IMR-90 (cell line): ENCODE measurements at places on chromosomes 5 and 9.

DNA sequence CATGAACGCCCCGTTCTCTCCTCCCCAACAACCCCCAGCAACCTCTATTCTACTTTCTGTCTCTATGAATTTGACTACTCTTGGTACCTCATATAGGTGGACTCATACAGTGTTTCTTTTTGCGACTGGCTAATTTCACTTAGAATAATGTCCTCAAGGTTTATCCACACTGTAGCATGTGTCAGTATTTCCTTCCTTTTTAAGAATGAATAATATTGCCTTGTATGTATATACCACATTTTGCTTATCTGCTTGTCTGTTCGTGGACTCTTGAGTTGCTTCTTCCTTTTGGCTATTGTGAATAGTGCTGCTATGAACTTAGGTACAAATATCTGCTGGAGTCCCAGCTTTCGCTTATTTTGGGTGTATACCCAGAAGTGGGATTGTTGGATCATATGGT, 42.7 kb downstream of the IQGAP2 start:
- H3K36me3 ChIP-seq: no peaks in the 10 kb centered on the region
- DNase-seq: no peak
- no peak overlapping the region for H3K4me3 ChIP-seq
- H3K27me3 ChIP-seq: peaks cover 4% of the 10 kb centered on the region
- H3K4me1 ChIP-seq: no peaks in the 10 kb centered on the region
- no peak overlapping the region for H3K27ac ChIP-seq

GRCh38 chr9:124215368-124215910, 42.3 kb upstream of the NEK6 start:
- H3K27ac ChIP-seq: no peak overlapping the region
- H3K27me3 ChIP-seq: no peaks in the 10 kb centered on the region
- H3K4me1 ChIP-seq: peaks cover 11% of the 10 kb centered on the region
- DNase-seq: no peak

- DNase-seq: no peak
- H3K4me3 ChIP-seq: no peak overlapping the region
- H3K4me1 ChIP-seq: no peaks in the 10 kb centered on the region
- H3K27me3 ChIP-seq: no peaks in the 10 kb centered on the region
- no peak overlapping the region for H3K27ac ChIP-seq
Observed at GRCh38 chr9:82382887-82383616, 394.5 kb downstream of the SPATA31D1 start.

DNA sequence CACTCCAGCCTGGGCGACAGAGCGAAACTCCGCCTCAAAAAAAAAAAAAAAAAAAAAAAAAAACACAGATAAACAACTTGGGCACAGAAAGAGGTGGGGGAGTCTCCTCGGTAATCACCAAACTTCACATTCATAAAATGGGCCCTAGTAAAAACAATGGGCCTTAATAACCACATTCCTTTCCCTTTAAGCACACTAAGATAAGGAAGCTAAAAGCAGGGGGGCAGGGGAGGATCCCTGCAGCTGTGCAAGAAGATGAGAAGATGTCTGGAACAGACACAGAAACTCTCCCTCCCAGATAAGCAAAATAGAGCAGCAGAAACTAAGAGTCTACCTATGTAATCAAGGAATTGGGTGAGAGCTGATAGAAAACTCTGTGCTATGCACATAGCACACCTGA, 111.2 kb upstream of the FAM174A start:
- peak; percentile 2 for DNase-seq
- no peaks in the 10 kb centered on the region for H3K27me3 ChIP-seq
- no peaks in the 10 kb centered on the region for H3K36me3 ChIP-seq
- no peak overlapping the region for H3K4me3 ChIP-seq
- H3K27ac ChIP-seq: no peak overlapping the region
- no peaks in the 10 kb centered on the region for H3K4me1 ChIP-seq

GRCh38 chr5:22542340-22542739, 310.8 kb downstream of the CDH12 start:
- H3K4me3 ChIP-seq: no peak overlapping the region
- H3K27ac ChIP-seq: no peak overlapping the region
- no peaks in the 10 kb centered on the region for H3K27me3 ChIP-seq
